Psoas muscle (tissue), 8 donors: ENCODE measurements at places on chromosomes 2 and 18. TPM values are rescaled to one million over a fixed set of nuclear protein-coding genes. Genes with fewer than 3 reads are reported as not detected.

Gene CHST9
- under 0.01 TPM for polyA plus RNA-seq

Gene KRTCAP3
- 0.39 TPM for polyA plus RNA-seq

GRCh38 chr2:41894563-41895333 lies 153.1 kb upstream of the PKDCC start:
- no peak for DNase-seq

DNA sequence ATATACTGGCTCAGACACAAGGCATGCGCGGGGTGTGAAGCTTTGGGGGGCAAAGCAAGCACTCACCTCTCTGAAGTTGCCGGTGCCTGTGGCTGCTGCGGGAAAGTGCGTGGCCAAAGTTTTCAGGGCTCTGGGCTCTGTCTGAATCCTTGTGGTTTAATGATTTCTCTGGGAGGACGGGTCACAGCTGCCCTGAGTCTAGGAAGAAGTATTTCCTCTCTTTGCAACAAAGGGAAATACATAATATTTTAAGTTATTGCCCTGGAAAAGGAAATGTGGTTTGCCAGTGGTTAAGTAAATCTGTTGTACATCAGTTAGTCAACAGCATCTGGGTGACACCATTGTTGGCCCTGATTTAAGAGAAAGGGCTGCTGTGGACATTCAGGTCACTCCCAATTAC lies 56.7 kb upstream of the ZDBF2 start:
- no peak for DNase-seq

- DNase-seq, result no peak
Observed at GRCh38 chr2:150640039-150640438, 152.6 kb upstream of the RND3 start.
